Skeletal muscle cell (primary cell): ENCODE measurements at places on chromosomes 11 and 22.

GRCh38 chr22:29071261-29072045 lies 1.4 kb upstream of the KREMEN1 start:
- no peak for DNase-seq

DNA sequence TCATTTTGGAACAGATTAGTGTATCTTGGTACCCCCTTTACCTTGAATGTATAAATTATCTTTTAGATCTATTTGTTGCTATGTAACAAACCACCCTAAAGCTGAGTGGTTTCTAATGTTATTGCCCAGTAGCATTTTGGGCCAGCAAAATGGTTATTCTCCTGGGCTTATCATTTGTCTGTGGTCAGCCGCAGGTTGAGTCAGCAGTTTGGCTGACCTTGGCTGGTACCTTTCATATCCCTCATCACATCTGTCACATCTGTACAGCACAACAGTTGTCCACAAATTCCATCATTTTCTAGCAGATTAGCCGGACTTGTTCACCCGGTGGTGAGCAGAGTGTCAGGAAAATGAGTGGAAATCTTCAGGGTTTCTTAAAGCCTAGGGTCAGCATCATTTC lies 588.5 kb upstream of the ARHGAP42 start:
- DNase-seq: no peak

DNA sequence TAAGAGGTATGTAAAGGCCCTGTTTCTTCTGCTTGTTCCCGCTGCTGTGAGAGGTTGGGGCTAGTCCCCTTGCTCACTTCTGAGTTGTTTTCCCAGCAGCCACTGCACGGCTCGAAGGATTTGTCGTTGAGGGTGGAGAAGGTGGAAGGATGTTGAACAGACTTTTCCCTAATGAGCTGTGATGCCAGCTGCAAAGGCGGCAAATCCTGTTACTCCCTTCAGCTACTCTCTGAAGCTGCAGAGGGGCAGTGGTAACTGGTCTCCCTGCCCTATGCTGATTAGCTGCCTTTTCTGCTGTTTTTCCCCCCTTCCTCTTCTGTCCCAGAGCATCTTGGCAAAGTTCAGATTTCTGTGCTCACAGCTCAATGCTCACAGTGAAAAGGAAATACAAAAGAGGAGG lies 90.4 kb upstream of the SLC25A18 start:
- no peak for DNase-seq

DNA sequence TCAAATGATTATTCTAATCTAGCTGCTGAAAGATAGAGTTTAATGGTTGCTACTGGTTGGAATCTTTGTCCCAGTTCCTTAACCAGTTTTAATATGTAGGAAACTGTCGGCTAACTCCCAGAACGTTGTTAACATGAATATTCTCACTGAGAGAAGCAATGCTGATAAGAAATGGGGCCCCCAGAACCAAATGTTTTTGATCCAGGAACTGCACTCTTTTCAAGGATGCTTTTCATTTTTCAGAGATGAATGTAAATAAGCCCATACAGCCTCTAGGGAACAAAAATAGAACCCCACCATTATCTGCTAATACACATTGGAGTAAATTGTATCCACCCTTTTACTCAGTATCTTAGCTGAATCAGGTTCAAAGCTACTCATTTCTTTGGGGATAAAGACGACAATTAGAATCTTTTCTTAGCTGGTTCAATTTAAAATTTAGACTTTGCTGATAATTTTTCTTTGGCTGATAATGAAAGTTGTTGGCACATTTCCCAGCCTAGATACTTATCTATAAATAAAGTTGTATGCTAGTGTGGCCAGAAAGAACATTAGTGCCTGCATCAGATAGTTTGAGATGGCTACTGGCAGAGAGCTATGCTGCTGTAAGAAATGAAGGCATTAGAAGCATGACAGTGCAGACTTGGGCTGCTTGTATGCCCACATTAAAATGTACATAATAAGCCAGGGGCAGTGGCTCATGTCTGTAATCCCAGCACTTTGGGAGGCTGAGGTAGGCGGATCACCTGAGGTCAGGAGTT lies 323.3 kb upstream of the PDGFD start:
- no peak for DNase-seq

- peak; percentile 21 for DNase-seq
These were observed 15.5 kb downstream of the APOL3 start for GRCh38 chr22:36144886-36145541.

DNA sequence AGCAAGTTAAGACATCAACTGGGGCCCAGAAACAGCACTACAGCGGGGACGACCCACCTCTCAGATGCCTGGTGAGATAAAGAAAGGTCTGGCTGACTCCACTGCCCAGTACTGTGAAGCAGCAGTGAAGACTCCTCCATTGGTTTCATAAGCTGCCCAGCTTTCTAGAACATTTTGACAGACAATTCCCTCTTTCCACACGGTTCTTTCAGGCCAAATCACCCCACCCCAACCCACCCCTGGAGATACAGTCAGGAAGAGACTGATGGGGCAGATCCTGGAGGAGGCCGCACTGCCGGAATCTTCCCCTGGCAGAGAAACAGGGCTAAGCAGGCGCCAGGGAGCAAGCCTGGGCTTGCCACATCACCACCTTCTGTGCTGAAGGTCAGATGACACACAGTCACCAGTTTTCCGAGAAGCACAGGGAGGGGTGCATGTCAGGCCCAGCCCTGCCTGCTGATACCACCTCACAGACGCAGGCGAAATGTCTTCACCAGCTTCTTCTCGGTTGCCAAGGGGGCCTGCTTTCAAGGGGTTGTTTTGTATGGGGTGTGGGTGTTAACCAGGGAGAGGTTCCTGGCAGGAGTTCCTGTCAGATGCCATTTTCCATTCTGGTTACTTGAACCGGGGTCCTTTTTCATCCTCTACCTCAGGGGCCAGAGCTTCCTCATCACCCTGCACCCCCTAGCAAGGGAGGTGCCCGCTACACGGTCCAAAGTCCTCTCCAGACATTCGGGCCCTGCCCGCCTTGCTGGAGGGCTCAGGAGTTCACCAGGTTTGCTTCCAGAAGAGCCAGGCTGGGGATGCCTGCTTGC lies 1.4 kb upstream of the NEAT1 start:
- DNase-seq: peak; percentile 99

GRCh38 chr11:134531327-134532130 lies 119.5 kb upstream of the B3GAT1 start:
- DNase-seq: no peak
